GM13976 (cell line): ENCODE measurements at places on chromosomes 3 and 15.

GRCh38 chr15:68268405-68268804 lies 9.1 kb upstream of the FEM1B start:
- DNase-seq: no peak

DNA sequence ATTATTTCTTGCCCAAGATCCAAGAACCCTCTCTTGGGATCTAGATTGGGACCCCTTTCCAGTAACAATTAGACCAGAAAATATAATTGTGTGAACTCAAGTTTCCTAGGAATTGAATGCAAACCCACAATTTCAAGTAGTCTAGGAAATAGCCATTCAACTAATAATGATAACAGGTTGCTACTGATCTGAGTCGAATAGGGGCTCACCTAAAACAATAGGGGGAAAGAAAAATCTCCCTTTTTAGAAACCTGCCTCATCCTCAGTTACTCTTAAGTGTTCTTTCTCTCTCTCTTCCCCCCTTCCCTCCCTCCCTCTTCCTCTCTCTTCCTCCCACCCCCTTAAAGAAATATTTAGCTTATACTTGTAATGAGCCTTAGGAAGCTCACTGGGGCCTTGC lies 555.3 kb downstream of the IGSF11 start:
- no peak for DNase-seq

GRCh38 chr15:66670175-66670574 lies 31.9 kb upstream of the SMAD6 start:
- no peak for DNase-seq

DNA sequence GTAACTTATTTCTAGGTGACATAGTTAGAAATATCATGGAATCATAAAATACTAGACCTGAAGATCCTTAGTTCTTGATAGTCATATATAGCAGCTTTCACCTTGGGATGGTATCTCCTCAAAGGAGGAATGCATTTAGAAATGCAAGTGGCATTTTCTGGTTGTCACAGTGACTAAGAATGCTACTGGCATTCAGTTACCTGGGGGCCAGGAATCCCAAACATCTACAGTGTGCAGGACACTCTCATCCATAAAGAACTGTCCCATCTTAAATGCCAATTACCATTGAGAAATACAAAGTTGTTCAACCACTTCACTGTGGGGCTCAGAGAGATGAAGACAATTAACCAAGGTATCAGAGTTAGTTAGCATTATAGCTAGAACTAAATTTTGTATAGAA lies 36.7 kb downstream of the MYH15 start:
- no peak for DNase-seq

- DNase-seq: no peak
Observed at GRCh38 chr15:75468913-75469598, 17.6 kb upstream of the SIN3A start.

GRCh38 chr3:71887256-71887655 lies 102.3 kb upstream of the PROK2 start:
- no peak for DNase-seq

DNA sequence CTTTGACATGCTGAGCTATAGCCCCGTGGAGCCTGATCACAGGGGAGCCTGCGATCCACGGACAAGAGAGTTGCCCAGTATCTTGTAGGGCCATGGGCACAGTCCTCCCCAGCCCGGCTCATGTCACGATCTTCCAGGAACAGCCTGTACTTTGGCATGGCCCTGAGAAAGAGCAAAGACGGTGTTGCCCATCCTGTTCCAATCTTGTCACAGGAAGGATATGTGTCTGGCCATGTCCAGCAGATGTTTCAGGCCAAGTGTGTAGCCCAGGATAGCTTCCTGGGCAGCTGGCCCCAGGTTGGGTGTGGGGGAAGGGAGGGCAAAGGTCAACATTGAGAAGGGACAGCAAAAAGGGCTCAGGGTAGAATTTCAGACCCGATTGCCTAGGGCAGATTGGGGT lies 17.0 kb upstream of the RPL29 start:
- no peak for DNase-seq

- no peak for DNase-seq
Observed at GRCh38 chr3:62615258-62615849, 242.0 kb upstream of the FEZF2 start.

DNA sequence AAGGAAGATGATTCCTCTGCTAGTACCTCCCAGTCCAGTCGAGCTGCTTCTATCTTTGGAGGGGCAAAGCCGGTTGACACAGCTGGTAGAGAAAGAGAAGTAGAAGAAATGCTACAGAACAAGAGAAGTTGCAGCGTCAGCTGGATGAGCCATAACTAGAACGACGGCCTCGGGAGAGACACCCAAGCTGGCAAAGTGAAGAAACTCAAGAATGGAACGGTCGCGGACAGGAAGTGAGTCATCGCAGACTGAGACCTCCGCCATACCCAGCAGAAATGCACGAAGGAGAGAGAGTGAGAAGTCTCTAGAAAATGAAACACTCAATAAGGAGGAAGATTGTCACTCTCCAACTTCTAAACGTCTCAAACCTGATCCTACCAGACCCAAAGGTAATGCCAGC lies 19.0 kb upstream of the PARP14 start:
- DNase-seq: no peak

DNA sequence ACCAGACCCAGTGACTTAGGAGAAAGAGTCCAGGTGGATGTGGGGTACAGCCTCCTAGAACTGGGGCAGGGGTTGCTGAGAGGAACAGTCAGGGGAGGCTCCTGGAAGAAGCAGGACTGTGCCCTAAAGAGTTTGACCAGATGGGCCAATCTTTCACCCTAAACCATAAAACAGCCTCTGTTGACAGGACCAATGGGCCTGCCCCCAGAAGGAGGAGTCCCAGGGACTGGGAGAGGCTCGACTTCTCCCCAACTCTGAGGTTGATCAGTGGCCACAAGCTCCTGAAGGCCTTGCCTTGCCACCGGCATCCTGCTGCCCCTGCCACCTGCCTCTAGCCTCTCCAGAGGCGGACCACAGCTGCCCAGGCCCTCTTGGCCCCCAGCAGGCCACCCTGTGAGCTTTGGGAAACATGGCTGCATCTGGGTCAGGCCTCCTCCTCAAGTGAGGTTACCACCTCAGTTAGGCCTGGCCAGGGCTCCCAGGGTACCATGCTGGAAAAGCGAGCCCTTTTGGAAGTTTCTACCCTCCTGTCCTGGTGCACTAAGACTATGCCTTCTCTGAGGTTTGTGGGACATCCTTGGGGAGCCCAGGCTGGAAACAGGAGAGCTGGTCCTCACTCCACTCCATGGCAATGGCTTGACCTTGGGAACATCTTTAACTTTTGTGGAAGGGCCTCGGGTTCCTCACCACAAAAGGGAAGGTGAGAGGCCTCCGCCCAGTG lies 2.8 kb downstream of the VIPR1 start:
- no peak for DNase-seq

- DNase-seq: no peak
Observed at GRCh38 chr15:58063614-58064013, 1.9 kb downstream of the ALDH1A2 start.

GRCh38 chr3:59300733-59301132 lies 250.9 kb upstream of the CFAP20DC start:
- DNase-seq: no peak

DNA sequence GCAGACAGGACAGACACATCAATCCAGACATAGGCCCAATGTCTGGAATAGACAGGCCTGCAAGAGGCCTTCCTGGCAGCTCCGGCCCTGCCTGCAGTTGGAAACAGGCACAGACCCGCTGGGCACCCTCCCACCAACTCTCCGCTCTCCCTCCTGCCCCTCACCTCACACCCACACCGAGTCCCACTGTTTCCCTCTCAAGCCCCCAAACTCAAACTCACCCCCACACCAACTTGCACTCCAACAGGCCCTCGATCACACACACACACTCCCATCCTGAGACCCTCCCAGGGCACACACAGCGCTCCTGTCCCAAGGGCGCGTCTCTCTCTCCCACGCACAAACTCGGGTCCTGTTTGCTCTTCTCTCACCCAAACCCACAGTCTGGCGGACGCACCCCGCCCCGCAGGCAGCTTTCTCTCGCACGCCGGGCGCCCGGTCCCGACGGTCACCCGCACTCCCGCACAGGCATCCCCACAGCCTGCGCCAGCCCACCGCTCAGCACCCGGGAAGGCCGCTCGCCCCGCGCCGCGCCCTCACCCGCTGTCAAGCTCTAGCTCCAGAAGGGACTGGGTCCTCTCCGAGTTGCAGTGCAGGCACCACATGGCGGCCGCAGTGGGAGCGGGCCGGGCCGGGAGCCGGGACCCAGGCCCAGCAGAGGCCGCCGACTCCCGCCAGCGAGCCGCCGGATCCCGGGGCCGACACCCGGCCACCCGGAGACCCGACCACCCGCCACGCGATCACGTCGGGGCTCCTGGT lies 106.2 kb downstream of the IQSEC1 start:
- DNase-seq: peak; percentile 57

DNA sequence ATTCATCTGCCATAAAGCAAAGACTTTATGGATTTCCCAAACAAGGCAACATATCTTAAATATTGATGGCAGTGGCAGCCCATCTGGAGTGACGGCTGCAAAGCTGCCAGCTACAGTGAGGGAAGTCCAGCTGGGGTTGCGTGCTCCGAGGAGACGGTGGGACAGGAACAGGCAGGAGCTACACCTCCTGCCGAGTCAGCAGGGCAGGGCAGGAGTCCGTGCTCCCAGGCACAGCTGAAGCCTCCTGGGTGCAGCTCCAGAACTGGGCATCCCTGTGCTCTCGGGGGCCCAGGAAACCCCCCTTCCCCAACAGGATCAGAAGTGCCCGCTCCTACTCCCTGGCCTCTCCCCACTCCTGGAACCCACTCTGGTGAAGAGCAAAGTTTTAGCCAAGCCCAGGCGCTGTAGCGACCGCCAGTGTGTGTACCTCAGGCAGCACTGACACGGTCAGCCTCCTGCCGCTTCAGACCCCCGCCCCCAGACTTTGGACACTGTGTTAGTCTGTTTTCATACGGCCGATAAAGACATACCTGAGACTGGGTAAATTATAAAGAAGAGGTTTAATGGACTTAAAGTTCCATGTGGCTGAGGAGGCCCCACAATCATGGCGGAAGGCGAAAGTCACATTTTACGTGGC lies 556.4 kb upstream of the CCDC54 start:
- DNase-seq: no peak

DNA sequence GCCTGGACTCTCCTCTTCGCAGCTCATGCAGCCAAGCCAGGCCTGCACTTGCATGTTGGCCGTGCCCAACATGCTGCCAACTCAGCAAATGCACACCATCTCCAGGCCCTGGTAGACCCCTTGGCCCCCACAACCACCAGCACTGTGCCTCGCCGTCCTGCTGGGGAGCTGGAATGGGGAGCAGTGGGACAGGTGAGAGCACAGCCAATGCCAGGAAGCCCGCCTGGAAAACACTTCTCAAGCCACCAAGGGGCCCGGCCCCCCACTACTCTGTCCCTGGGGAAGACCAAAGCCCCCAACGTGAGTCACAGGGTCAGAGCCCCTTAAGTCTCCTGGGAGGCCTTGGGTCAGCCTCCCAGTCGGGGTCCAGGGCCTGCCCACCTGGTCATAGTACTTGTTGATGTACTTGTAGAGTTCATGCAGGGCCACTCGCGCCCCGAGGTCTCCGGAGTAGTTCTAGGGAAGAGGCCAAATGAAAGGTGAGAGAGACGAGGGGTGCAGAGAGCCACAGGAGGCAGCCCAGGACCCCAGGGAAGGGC lies 24.5 kb downstream of the PLXNB1 start:
- DNase-seq: peak; percentile 16

DNA sequence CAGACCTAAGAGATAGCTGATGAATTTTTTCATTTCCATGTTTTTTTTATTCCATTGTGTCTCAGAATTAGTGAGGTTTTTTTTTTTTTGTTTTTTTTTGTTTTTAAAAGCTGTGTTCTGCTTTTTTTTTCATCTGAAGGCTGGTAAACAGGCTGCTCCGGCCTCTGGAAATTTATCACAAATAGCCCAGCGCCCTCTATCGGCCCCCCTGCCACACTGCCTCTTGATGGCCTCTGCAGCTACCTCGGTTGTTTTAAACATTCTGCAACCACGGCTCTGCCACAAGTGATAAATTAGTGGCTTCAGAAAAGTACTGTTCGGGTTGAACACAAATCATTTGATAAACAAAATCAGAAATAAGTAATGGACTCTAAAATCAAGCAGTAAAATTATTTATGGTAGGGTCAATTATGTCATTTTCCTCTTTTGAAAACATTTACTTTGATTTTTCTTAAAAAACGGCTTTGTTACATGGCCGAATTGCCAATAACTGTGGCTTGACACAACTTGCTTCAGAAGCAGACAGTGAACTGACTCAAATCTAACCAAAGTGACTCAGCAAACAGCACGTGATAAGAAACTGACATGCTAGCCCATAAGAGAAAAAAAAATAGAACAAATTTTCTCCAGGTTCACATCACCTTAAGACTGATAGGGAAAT lies 87.8 kb downstream of the RSL24D1 start:
- peak; percentile 49 for DNase-seq

DNA sequence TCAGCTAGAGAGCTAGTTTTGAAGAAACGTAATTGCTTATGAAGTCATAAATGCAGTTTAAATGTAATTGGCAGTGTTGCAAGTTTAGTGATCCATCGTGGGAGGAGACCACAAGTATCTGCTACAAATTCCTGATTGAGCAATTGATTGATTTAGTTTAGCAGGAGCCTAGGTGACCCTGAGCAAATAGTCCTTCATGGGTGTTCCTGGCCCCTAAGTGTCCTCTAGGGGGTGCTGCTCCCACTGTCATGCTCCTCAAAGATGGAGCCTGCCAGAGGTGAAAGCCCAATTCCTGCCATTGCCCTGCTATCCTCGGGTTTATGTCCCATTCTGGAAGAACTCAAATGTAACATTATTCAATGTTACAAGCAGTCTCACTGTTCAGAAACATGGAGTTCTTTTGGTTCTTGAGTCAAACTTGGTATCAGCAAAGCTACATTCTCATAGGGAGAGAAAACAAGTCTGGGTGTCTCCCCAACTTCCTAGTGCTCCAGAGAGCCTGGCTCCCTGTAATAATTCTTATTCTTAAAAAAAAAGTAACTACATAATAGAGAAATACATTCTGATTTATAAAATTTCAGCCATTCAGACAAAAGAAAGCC lies 29.8 kb upstream of the SENP5 start:
- DNase-seq: peak; percentile 80

- DNase-seq: no peak
Observed at GRCh38 chr3:40911264-40911663, 288.0 kb upstream of the CTNNB1 start.

GRCh38 chr15:77852241-77853007 lies 219.7 kb upstream of the LINGO1 start:
- DNase-seq: no peak

DNA sequence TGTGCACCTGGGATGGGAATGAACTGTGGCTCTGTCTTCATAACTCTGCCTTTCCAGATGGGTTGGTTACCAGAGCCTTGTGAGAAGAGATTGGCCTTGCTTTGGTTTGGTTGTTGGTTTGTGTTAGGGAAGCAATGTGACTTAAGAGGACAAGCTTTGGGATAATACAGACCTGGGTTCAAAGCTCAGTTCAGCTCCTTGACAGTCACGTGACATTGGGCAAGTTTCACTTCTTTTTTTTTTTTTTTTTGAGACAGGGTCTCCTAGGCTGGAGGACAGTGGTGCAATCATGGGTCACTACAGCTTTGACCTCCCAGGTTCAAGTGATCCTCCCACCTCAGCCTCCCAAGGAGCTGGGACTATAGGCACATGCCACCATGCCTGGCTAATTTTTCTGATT lies 42.7 kb downstream of the CORO2B start:
- DNase-seq: no peak

- DNase-seq: no peak
Observed at GRCh38 chr3:183502237-183503181, 53.0 kb downstream of the KLHL6 start.
